Fibroblast of mammary gland (primary cell): ENCODE measurements at places on chromosomes 5 and 9.

GRCh38 chr9:116391306-116391900 lies 237.8 kb downstream of the PAPPA start:
- DNase-seq = peak; percentile 73

DNA sequence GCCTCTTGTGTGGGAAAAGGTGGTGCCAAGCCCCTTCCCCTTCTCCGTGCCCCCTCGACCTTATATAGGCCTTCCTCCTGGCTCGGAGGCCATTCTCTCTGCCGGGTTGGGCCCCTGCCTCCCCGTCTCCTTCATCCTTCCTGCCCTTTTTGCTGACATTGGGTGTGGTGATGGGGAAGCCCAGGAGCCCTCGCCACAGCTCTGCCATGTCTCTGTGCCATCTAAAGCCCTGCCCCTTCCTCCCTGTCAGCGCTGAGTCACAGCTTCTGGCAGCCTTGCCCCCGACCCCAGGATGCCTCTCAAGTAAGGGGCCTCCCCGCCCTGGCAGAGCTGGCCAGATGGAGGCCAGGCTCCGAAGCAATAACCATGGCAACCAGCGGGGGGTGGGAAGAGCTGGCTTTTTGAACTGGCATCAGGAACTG lies 30.4 kb downstream of the JADE2 start:
- DNase-seq = peak; percentile 54

- DNase-seq = peak; percentile 85
These were observed 174.8 kb downstream of the SLF1 start for GRCh38 chr5:94793113-94793815.

- DNase-seq = peak; percentile 65
These were observed 5.1 kb upstream of the SLC22A4 start for GRCh38 chr5:132289097-132289496.

GRCh38 chr9:131640438-131641137 lies 95.3 kb downstream of the PRRT1B start:
- no peak for DNase-seq

DNA sequence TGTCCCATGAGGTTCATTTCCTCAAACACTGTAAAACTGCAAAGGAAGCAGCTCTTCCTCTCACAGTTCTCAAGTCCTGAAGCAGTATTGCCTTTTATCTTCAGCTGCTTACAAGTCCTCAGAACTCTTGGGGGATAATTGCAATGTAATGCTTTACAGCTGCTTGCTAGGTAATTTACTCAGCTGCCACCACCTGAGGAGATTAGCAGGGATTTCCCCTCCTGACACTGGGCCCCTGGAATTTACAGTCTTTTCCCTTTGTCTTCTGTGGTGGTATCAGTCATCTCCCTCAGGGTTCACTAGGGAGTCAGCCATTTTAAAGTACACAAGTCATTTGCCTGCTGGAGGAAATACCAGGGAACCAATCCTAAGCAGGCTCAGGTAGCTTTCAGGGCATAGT lies 754.3 kb upstream of the GRAMD2B start:
- no peak for DNase-seq

DNA sequence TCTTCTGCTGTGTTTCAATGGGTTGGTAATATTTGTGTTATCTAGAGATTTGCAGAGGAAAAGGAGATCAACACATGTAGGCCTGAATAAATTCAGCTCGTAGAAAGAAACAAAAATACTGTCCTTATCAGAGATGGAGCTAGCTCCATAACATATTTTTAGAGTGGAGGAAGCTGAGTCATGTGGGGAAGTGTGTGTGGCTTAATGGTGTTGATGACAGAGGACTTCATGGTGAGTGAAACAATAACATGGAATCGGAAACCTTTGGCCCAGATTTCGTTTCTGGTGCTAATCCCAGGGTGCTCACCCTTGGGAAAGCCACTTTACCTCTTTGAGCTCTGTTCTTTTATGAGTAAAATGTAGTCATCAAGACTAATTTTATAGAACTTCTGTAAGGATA lies 825.0 kb downstream of the TLR4 start:
- peak; percentile 30 for DNase-seq

DNA sequence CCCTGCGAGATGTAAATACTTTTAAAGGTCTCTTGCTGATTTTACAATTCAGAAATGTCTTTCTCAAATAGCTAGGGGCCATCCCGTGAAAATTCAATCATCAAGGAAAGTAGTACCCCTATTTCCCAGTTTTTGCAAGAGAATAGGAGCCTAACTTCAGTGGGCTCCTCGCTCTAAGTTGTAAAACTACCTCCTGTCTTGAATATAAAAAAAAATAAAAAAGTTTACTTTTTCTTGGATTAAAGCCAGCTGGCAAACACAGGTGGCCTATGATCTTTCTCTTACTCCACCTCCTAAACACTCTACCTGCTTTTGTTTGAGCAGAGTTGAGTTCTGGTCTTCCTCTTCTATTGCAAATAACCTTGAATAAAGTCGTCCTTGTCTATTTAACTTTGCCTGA lies 79.4 kb downstream of the SLCO4C1 start:
- DNase-seq = no peak

GRCh38 chr9:3434594-3434993 lies 91.2 kb downstream of the RFX3 start:
- DNase-seq = peak; percentile 88

- no peak for DNase-seq
These were observed 1.9 kb upstream of the ANKRD18A start for GRCh38 chr9:38622288-38622674.

- DNase-seq = no peak
These were observed 30.5 kb downstream of the ZDHHC11 start for GRCh38 chr5:820245-820644.

DNA sequence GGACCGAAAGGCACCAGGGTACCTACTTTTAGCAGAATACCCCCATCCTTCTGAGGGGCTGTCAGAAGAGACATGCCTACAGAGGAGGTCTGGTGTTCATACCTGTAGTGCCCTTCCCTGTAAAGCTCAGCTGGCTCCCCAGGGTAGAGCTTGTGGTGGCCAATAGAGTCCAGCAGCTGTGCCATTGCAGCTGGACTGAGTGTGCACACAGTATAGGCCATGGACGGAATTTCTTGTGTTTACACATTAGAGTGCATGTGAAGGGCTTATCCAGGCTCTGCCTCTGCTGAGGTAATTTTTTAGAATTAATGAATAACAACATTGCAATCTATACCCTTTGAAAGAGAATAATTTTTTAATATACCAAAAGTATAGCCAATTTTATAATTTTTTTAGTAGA lies 191.0 kb downstream of the ZSWIM6 start:
- DNase-seq = no peak

GRCh38 chr5:178337334-178337741 lies 104.7 kb upstream of the PHYKPL start:
- no peak for DNase-seq

- DNase-seq = peak; percentile 38
These were observed 129.7 kb downstream of the CDC42SE2 start for GRCh38 chr5:131393498-131393968.

- DNase-seq = peak; percentile 36
These were observed at the start of gene INSL4 for GRCh38 chr9:5231212-5231611. INSL4 (plus strand) TSS chr9:5231419; CDS start chr9:5231524, 105 bp downstream.

DNA sequence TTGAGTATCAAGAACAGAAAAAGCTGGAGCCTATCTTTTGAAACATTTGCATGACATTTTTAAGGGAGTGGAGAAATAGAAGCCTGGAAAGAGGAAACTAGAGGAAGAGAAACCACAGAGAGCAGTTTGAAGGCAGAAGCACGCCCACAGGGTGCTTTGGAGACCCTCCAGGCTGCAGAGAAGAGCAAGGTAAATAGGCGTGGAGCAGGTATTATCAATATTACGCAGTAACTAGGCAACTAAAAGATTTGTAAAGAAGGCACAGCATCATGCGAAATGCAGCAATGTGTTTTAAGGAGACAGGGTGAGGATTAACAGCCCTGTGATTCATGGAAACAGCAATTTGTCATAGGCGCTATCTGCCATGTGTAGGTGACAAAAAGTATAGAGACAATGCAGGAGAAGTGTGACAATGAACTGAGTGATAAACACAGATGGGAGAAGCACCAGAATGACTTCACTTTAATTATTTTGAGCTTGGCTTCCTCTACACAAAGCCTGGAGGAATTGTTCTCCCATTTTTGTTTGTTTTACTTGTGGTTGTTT lies 281.2 kb downstream of the BRINP1 start:
- no peak for DNase-seq

DNA sequence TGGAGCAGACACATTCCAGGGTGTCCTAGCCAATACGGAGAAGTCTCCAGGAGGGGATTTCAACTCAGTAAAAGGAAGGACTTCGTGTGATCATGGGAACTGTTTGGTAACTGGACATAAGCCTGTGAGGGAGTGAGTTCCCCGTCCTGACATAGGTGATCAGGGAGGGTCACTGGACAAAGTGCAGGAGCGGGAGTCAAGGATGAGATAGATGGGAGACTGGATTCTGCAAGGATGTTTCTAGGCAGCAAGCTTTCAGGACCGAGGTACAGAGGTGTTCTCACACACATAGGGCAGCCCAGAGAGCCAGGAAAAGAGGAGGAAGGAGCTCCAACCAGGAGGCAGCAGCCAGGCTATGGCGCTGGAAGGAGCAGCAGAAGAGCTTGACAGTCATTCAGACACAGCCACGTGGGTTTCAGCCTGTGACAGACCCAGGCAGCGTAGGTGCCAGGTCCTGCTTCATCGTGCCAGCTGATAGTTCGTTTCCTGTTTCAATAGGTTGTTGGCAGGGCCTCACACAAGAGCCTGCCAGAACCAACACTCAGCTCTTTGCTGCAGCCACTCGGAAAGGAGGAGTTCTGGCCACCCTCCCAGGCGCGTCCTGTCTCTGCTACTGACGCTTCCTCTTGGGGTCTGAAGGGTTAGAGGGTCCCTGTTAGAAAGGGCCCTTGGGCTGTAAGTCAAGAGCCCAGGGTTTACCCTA lies 84.1 kb downstream of the AMBP start:
- DNase-seq = peak; percentile 76

DNA sequence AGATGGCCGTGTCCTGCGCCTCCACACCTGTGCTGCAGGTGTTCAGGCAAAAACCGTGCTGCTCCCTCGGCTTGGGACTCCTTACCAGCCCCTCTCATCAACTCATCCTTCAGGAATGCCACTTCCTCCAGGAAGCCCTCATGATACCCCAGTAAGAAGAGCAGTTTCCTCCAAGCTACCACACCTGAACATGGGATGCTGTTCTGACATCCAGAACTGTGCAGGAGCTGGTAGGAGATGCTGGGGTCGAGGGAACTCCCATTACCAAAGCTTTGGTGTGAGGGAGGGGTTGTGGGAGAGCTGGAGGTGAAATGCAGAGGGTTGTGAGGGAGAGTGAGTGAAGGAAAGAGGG lies 18.9 kb downstream of the CARD19 start:
- no peak for DNase-seq

GRCh38 chr5:40672425-40672824 lies 7.3 kb upstream of the PTGER4 start:
- DNase-seq = no peak

GRCh38 chr9:3088219-3088618 lies 244.3 kb upstream of the PUM3 start:
- DNase-seq = no peak

- DNase-seq = peak; percentile 92
These were observed 12.6 kb upstream of the TMEM38B start for GRCh38 chr9:105681724-105682123.

- DNase-seq = no peak
These were observed 57.1 kb downstream of the SUSD1 start for GRCh38 chr9:112118009-112118408.

GRCh38 chr9:127253446-127253845 lies 11.1 kb upstream of the GARNL3 start:
- no peak for DNase-seq

DNA sequence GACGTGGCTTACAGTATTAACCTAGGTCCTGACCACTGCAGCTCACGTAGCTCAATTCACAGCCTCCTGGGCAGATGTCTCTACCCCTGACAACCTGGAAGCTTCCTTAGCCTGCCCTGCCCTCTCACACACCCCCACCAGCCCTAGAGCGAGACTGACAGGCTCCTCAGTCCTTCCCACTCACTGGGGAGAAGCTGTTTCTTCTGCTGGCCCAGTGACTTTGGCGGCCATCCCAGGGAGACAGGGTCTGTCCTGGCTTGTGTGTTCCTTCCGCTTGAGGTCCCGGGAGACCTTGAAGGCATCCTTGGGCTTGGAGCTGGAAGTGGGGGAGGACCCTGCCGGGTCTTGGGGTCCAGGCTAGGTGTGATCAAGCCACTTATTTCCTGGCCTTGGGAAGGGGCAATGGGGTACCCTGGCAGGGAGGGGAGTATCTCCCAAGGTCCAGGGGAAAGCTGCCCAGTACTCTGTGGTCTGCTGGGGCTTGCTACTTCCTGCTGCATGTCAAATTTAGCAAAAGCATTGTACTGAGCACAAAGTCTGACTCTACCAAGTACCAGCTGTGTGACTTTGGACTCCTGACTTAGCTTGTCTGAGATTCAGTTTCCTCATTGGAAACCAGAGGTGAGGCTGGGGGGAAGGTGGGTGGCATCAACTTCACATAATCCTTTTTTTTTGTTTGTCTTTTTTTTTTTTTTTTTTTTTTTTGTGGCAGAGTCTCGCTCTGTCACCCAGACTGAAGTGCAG lies 1.9 kb downstream of the MIGA2 start:
- DNase-seq = no peak

DNA sequence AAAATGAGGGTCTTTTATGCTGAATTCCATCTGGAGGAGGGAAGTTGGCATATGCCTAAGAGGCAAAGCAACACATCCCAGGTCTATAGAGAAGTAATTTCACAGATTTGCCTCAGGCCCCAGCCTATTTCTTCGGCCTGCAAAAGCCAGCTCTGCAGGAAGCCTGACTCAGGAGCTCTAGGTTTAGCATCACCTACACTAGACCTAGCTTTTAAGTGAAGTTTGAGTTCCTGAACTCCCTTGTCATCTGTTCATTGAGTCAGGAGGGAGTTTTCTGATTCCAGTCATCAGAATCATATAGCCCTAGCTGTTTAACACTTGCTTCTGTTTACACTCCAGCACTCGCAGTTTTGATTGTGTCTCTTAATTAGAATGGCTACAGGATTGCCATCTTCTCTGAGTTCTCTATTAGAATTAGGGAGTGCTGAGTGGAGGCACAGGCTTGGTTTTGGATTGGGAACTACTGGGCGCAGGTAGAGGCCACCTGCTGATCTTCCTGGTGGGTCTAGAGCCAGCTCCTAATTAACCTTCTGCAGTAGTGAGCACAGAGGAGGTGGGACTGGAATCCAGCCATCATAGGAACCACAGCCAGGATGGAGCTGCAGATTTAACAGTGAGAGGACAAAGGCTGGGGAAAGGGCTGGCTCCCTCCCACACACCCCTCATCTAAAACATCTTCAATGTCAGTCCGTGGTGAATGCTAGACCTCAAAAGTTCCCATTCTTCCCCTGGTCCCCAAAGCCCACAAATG lies 179.5 kb downstream of the TRIO start:
- DNase-seq = no peak

GRCh38 chr5:127342364-127342763 lies 51.8 kb downstream of the MEGF10 start:
- no peak for DNase-seq

DNA sequence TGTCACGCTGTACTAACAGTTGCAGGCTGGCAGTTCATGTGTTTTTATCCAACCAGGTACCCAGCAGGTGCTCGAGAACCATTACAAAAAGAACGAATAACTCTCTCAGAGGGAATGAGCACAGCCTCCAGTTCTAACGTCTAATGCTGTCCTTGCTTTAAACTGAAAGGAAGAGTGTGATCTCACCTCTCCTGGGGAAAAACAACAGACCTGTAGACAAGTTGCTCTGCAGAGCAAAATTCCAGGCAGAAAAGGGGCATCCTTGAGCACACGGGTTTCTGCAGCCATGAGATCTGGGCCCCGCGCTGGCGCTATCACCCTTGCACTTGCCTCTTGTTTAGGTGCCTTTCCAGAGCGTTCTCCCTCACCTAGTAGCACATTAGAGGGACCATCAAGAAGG lies 92.5 kb upstream of the DNAH5 start:
- DNase-seq = peak; percentile 36
